AML-193 (cell line): ENCODE measurements at places on chromosomes 13 and 19.

GRCh38 chr19:50796128-50796633, 6.0 kb downstream of the ACP4 start:
- no peak for DNase-seq

DNA sequence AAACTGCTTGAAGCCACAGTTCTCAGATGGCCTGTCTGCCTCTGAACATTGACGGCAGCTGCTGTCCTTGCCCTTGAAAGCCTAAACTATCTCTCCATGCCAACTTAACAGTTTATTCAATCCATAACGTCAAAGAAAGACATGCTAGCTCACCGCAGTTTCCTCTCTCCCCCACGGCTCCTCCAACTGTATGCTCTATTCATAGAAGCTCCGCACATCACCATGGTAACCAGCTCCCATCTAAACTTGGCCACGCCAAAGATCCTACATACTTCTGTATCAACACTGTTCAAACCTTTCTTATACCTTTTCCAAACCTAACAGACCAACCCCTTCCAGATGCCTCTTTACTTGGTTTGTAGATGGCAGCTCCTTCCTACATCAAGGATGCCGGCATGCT, 48.6 kb downstream of the ZNF91 start:
- no peak for DNase-seq

DNA sequence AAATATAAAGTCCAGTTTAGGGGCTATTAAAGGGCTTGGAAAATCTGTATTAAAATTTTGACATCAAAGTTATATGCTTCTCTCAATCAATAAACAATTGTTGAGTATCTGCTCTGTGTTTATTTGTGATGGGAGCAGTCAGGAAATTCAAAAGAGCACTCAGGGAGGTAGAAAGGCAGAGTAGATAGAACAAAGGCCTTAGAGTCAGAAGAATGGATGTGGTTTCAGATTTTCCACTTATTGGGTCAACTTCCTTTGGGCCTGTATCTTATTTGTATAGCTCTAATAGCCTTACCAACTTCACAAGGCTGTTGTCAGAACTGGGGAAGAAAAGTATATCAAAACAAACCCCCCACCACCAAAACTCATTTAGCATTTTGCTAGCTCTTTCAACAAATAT, 302.6 kb downstream of the SPRY2 start:
- no peak for DNase-seq

GRCh38 chr19:7509625-7510024, 6.3 kb upstream of the ZNF358 start:
- DNase-seq: no peak

GRCh38 chr13:113460599-113460998, 7.3 kb upstream of the ADPRHL1 start:
- DNase-seq: no peak

GRCh38 chr13:57739543-57740190, 108.1 kb downstream of the PCDH17 start:
- no peak for DNase-seq
